Chondrocyte (in vitro differentiated cells): ENCODE measurements at places on chromosomes 3 and 15. TPM values are rescaled to one million over a fixed set of nuclear protein-coding genes. Genes with fewer than 3 reads are reported as not detected.

DNA sequence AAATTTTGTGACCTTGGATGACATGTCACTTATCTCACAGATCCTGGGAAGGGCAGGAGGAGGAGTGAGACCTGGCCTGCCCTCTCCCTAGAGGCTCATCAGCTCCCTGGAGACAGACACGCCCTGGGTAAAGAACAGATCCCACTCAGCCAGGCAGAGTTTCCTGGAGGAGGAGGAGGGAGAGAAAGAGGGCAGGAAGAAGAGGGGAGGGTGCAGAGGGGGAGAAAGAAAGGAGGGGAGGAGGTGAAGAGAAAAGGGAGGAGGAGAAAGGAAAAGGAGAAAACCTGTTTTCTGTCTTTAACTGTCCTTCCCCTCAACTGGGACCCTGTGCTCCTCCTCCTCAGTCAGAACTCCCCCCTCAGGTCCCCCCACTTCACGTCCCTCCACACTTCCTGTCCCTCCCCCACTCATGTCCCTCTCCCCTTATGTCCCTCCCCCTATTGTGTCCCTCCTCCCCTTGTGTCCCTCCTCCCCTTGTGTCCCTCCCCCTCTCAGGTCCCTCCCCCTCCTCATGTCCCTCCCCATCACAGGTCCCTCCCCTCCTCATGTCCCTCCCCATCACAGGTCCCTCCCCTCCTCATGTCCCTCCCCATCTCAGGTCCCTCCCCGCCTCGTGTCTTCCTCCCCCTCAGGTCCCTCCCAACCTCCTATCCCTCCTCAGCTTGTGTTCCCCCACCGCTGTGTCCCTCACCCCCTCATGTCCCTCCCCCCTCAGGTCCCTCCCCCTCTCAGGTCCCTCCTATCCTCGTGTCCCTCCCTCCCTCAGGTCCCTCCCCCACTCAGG lies 52.3 kb upstream of the CGNL1 start:
- H3K4me1 ChIP-seq = peaks cover 32% of the 10 kb centered on the region
- no peak overlapping the region for H3K4me3 ChIP-seq
- no peaks in the 10 kb centered on the region for H3K36me3 ChIP-seq
- H3K27ac ChIP-seq = no peak overlapping the region
- no peaks in the 10 kb centered on the region for H3K27me3 ChIP-seq

DNA sequence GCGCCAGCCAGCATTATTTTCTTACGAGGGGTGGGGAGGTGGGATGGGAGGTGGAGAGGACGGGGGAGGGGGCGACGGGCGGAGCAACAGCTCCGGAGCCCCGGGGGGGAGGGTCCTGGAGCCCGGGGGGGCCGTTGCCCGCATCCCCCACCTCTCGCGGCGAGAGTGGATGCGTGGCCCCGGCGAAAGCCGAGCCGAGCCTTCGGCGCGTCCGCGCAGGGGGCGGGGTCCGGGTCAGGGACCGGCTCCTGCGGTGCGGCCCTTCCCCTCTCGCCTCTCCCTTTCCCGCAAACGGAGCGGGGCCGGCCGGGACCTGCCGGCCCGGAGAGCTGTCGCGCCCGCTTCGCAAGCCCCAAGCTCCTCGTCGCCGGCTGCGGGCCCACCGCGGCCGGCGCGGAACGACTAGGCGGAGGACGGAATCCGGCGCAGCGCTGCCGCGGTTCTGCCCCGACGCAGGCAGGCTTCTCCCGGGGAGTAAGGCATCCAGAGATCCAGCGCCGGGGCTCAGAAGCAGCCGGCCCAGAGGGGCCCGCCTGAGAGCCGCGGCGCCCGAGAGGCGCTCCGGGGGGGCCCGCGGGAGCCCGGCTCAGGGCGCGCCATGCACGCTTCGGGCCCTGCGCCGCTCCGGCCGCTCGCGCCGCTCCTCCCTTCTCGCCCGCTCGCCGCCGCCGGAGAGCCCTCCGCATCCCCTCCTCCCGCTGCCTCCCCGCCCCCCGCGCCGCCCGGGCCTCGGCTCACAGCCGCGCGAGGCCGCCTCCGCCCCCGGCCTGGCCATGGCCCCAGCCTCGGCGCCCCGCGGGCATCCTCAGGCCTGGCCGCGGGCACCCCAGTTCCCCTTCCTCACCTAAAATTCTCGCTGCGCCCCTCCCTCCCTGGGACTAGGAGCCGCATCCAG lies 459 bp upstream of the ADCY5 start:
- no peaks in the 10 kb centered on the region for H3K36me3 ChIP-seq
- no peak overlapping the region for H3K27ac ChIP-seq
- H3K4me3 ChIP-seq = peak overlapping the region; percentile 71
- peaks cover 24% of the 10 kb centered on the region for H3K4me1 ChIP-seq

DNA sequence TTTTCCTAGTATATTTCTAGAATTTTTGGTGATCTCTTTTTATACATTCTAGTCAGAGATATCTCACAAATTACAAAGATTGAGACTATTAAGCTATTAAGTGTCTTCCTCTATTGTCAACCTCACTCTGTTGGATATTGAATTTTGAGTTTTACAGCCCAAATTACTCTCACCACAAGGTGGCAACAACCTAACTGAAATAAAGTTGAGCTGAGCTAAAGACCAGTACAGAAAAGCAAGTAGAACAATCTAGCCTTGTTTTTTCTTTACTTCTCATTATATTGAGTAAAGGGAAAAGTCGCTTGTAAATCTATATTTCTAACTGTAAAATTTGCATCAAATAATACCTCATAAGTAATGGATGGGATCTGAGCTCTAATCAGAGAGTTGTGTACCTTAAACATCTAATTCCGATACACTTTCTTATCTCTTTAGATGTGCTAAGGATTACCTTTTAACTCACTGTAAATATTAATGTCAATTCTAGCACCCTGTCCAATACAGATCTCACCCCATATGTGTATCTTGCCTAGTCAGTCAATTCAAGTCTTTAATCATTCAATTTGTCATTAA lies 13.6 kb upstream of the COMMD2 start:
- no peaks in the 10 kb centered on the region for H3K36me3 ChIP-seq
- H3K27ac ChIP-seq = no peak overlapping the region
- no peaks in the 10 kb centered on the region for H3K4me1 ChIP-seq
- DNase-seq = no peak

- peaks cover 16% of the 10 kb centered on the region for H3K36me3 ChIP-seq
- H3K27ac ChIP-seq = peak overlapping the region; percentile 80
- peak overlapping the region; percentile 76 for H3K4me3 ChIP-seq
These were observed 116.8 kb upstream of the COL8A1 start for GRCh38 chr3:99521551-99521950.

- peaks cover 5% of the 10 kb centered on the region for H3K4me1 ChIP-seq
- H3K27ac ChIP-seq = no peak overlapping the region
- DNase-seq = no peak
- no peak overlapping the region for H3K4me3 ChIP-seq
- peaks cover 21% of the 10 kb centered on the region for H3K27me3 ChIP-seq
These were observed 197.5 kb upstream of the C2CD4B start for GRCh38 chr15:62362608-62363007.

- peak overlapping the region; percentile 17 for H3K27ac ChIP-seq
- H3K27me3 ChIP-seq = no peaks in the 10 kb centered on the region
- DNase-seq = no peak
- H3K4me3 ChIP-seq = no peak overlapping the region
- H3K4me1 ChIP-seq = peaks cover 8% of the 10 kb centered on the region
These were observed 12.0 kb downstream of the TBC1D5 start for GRCh38 chr3:17730318-17730967.

DNA sequence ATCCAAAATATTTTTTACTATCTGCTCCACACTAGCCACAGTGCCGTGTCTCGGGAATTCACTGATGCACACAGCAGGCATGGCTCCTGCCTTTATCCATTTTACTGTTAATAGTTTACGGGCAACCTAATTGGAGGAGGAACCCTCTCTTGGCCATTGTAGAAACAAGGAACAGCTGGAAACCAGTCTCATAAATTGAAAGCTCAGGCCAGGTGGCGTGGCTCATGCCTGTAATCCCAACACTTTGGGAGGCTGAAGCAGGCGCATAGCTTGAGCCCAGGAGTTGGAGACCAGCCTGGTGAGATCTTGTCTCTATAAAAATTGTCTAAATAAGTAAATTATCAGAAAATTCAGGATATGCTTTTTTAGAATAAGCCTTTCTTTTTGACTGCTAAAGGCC lies 39.0 kb downstream of the IL5RA start:
- no peak overlapping the region for H3K4me3 ChIP-seq
- no peaks in the 10 kb centered on the region for H3K27me3 ChIP-seq
- DNase-seq = no peak
- no peak overlapping the region for H3K27ac ChIP-seq
- H3K4me1 ChIP-seq = no peaks in the 10 kb centered on the region

DNA sequence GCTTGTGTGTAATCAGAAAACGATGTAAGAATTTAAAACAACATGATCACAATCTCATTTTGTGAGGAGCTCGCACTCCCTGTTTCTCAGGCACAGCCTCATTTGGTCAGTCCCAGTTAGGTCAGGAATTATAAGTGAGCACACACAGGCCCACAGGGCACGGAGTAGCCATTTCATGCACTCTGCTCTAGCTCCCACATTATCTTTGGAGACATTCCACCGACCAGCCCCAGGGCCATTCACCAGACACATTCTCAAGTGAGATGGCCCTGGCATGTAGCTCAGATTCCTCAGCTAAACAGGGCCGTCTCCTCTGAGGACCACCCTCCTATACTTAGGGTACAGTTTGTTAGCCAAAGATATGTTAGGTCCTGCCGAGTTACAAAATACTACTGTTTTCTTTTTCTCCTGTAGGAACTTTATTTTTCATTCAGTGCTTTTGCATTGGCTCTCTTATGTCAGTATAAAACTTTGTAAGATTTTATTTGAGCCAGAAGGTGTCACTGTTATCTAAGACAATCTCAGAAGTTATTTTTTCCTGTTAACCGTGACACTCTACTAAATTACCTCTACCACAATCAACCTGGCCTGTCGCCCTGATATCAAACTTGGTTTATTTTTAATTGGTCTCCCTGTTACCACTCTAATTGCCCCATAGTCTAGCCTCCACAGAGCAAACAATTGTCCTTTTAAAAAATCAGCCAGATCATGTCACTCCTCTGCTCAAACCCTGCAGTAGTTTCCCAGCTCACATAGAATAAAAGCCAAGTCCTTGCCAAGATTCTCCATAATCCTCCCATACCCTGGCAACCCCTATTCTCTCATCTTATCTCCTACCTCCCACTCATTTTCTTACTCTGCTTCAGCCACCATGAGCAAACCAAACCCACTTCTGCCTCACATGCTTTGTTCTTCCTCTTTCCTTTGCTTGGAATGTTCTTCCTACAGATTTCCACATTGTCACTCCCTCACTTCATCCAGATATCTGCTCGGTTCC lies 105.7 kb downstream of the PPP2R3A start:
- no peak for DNase-seq
- peak overlapping the region; percentile 26 for H3K4me3 ChIP-seq
- peak overlapping the region; percentile 90 for H3K27ac ChIP-seq
- H3K27me3 ChIP-seq = no peaks in the 10 kb centered on the region

DNA sequence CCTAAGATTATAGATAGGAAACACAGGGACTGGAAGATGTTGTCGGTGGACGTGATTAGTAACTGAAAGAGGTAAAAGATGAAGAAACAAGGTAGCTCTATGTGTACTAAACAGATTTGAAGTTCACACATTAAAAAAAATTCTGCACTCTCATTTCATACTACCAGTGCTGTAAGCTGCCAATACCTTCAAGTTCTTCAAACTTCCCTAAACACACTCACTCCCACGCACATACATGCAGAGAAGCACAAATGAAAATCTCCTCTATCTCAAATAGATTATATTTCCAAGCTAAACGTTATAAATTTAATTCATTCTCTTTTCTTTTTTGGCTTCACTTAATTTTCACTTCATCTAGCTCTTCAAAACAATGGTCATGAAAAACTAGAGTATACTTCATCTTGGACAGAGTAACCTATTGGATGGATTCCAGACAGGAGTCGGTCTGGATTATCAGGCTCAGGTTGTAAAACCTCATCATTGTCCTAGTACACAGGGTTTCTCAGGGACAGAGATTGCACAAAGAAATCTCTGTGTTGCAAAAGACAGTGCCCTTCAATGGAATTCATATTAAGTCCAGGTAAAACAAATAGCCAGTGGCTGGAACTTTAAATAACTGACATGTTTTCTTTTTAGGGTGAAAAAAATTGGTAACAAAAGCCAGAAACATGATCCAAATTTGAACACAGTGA lies 408.1 kb upstream of the ZNF385D start:
- H3K27ac ChIP-seq = no peak overlapping the region
- no peaks in the 10 kb centered on the region for H3K4me1 ChIP-seq
- DNase-seq = no peak
- H3K4me3 ChIP-seq = no peak overlapping the region
- H3K27me3 ChIP-seq = peaks cover 11% of the 10 kb centered on the region
- H3K36me3 ChIP-seq = no peaks in the 10 kb centered on the region

DNA sequence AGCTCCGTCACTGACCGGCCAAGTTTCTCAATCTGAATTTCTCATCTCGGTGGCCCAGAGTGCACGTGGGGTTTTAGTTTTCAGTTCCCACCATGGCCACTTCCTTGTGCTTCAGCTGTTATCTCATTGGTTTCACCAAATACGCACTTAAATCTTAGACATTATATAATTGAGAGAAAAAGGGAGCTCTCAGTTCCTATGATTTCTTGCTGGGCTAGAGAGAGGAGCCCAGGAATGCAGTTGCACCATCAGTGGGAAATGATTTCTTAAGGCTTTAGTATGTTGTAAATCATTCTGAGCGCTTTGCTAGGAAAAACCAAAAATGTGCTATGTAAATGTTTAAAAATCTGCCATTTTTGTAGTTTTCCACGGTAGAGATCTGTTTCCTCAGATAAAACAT lies 53.2 kb downstream of the OXNAD1 start:
- no peak for DNase-seq
- peaks cover 34% of the 10 kb centered on the region for H3K36me3 ChIP-seq
- H3K27ac ChIP-seq = no peak overlapping the region

- peaks cover 2% of the 10 kb centered on the region for H3K36me3 ChIP-seq
- no peak overlapping the region for H3K4me3 ChIP-seq
- no peaks in the 10 kb centered on the region for H3K27me3 ChIP-seq
- no peak for DNase-seq
These were observed 42.3 kb downstream of the SNRK start for GRCh38 chr3:43328653-43329052.

DNA sequence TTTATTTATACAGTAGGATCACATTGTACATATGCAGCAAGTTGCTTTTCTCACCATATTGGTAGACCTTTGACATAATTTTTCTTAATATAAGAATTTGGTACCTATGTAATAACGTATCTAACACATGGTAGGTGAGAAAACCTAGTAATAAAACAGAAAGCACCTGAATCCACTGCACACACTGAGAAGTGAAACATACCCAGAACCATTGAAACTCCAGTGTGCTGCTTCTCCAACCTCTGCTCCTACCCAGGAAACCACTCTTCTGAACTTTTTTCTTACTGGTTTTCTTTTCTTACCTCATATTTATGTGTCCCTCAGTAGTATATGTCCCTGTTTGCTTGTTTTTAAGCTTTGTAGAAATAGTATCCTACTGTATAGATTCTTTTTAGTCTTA lies 293.0 kb downstream of the UBE2E2 start:
- H3K27me3 ChIP-seq = no peaks in the 10 kb centered on the region
- H3K4me1 ChIP-seq = peaks cover 41% of the 10 kb centered on the region
- H3K27ac ChIP-seq = no peak overlapping the region
- DNase-seq = no peak
- H3K4me3 ChIP-seq = no peak overlapping the region

- H3K36me3 ChIP-seq = peaks cover 9% of the 10 kb centered on the region
- no peaks in the 10 kb centered on the region for H3K27me3 ChIP-seq
- no peak for DNase-seq
- no peak overlapping the region for H3K27ac ChIP-seq
- no peaks in the 10 kb centered on the region for H3K4me1 ChIP-seq
These were observed 30.7 kb upstream of the MYLK start for GRCh38 chr3:123914829-123915228.

MKRN3 gene
- not detected in 3 replicates for total RNA-seq

PLSCR4 gene
- total RNA-seq = 17.5 to 29.9 TPM (median 18.9 TPM) in 3 replicates

ZNF654 gene
- total RNA-seq = 11.7 to 13.2 TPM (median 12.3 TPM) in 3 replicates

HIGD2B gene
- not detected in 3 replicates for total RNA-seq
